ENCODE measurements at places on chromosomes 7 and 10. TPM values are rescaled to one million over a fixed set of nuclear protein-coding genes. Genes with fewer than 3 reads are reported as not detected.

- H3K27ac ChIP-seq: no peak overlapping the region
- no peaks in the 10 kb centered on the region for H3K36me3 ChIP-seq
- H3K4me3 ChIP-seq: no peak overlapping the region
- no peaks in the 10 kb centered on the region for H3K4me1 ChIP-seq
- no peak for DNase-seq
Measured at GRCh38 chr10:5999440-6000165, 22.3 kb upstream of the IL15RA start.

GRCh38 chr10:45464958-45465567, 91.0 kb downstream of the ALOX5 start:
- no peaks in the 10 kb centered on the region for H3K27me3 ChIP-seq
- DNase-seq: peak; percentile 80
- H3K36me3 ChIP-seq: no peaks in the 10 kb centered on the region
- no peak overlapping the region for H3K4me3 ChIP-seq
- H3K27ac ChIP-seq: no peak overlapping the region

- H3K4me1 ChIP-seq: no peaks in the 10 kb centered on the region
- H3K27me3 ChIP-seq: no peaks in the 10 kb centered on the region
- peak overlapping the region; percentile 77 for H3K27ac ChIP-seq
- no peaks in the 10 kb centered on the region for H3K36me3 ChIP-seq
- no peak overlapping the region for H3K4me3 ChIP-seq
Measured at GRCh38 chr10:113523071-113523470, 29.8 kb upstream of the HABP2 start.

GRCh38 chr7:101096331-101096956, 11.2 kb downstream of the TRIM56 start:
- no peak overlapping the region for H3K27ac ChIP-seq
- H3K4me1 ChIP-seq: peaks cover 7% of the 10 kb centered on the region
- DNase-seq: no peak
- H3K4me3 ChIP-seq: no peak overlapping the region
- H3K36me3 ChIP-seq: no peaks in the 10 kb centered on the region

KEL gene
- 4.3 TPM for total RNA-seq

DNA sequence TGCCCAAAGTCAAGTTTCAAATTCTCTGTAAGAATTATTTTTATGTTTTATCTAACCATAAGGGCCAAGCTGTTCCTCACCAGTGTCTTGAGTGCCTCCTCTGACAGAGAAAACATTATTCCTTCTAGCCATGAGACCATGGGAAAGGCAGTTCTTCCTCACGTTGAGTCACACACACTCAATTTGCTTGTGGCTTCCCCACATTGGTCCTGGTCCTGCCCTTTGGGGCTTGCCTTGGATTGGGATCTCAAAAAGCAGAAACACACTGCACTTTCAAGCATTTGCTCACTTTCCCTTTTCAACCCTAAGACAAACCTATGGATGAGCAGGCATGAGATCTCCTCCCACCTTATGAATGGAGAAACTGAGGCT, 248.3 kb upstream of the IGFBP3 start:
- no peaks in the 10 kb centered on the region for H3K4me1 ChIP-seq
- DNase-seq: no peak
- no peak overlapping the region for H3K4me3 ChIP-seq
- no peak overlapping the region for H3K27ac ChIP-seq

DNA sequence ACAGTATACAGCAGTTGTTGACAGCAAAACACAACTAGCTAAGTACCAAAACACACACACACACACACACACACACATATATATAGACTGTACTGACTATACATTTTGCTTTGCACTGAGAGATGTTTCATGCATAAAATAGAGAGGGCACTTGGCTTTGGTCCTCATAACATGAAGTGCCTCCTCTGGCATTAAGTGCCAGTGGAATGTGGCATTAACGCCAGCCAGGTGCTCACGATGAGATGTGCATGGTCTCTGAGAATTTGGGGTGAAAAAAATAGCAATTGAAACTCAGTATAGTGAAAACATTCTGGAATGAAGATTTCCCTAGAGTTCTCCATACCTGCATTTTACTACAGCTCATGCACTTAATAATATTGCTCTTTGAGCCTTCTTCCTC, 70.0 kb upstream of the INSYN2A start:
- no peak overlapping the region for H3K27ac ChIP-seq
- H3K27me3 ChIP-seq: no peaks in the 10 kb centered on the region
- DNase-seq: no peak
- H3K4me3 ChIP-seq: no peak overlapping the region

GRCh38 chr10:6274040-6274439, 71.3 kb downstream of the PFKFB3 start:
- H3K4me3 ChIP-seq: no peak overlapping the region
- no peaks in the 10 kb centered on the region for H3K36me3 ChIP-seq
- H3K4me1 ChIP-seq: no peaks in the 10 kb centered on the region
- H3K27ac ChIP-seq: no peak overlapping the region
- H3K27me3 ChIP-seq: no peaks in the 10 kb centered on the region

DNA sequence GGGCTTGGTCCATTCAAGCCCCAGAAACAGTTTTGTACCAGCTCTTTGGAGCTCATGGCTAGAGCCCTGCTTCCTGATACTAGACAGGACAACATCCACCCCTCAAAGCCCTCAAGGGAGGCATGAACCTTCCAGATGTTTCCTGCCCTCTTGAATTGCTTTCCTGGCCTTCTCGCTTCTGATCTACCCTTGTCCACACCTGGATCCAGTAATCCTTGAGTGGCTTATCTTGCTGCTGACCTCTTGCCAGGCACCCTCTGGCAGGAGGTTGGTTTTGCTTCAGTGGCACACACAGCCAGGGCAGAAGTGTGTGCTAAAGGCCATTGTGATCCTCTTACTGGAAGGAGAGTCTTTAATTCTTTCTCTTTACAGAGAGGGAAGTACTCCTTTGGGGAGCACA, 495.8 kb downstream of the PLXNA4 start:
- no peak for DNase-seq
- no peaks in the 10 kb centered on the region for H3K36me3 ChIP-seq
- H3K4me3 ChIP-seq: no peak overlapping the region
- H3K27ac ChIP-seq: peak overlapping the region; percentile 17
- H3K27me3 ChIP-seq: no peaks in the 10 kb centered on the region

TACR2 gene
- total RNA-seq: 3.2 TPM

GRCh38 chr10:76071653-76072365, 640.4 kb downstream of the LRMDA start:
- no peak overlapping the region for H3K4me3 ChIP-seq
- no peak overlapping the region for H3K27ac ChIP-seq

- H3K36me3 ChIP-seq: no peaks in the 10 kb centered on the region
- peaks cover 13% of the 10 kb centered on the region for H3K4me1 ChIP-seq
- H3K27ac ChIP-seq: no peak overlapping the region
- H3K4me3 ChIP-seq: no peak overlapping the region
Measured at GRCh38 chr10:132522521-132523411, 14.8 kb upstream of the INPP5A start.

SVIL gene
- total RNA-seq: 25.8 TPM

CALCR gene
- total RNA-seq: 0.80 TPM

- peaks cover 5% of the 10 kb centered on the region for H3K4me1 ChIP-seq
- H3K27ac ChIP-seq: peak within 1 kb of the TSS; percentile 89
- H3K4me3 ChIP-seq: peak within 1 kb of the TSS; percentile 40
- DNase-seq: peak; percentile 66
Measured at GRCh38 chr7:134778941-134779740, at the start of gene CALD1. Gene CALD1, plus strand, starts transcription at chr7:134779634. Its CDS starts 88,100 bp downstream, at chr7:134867734.

DNA sequence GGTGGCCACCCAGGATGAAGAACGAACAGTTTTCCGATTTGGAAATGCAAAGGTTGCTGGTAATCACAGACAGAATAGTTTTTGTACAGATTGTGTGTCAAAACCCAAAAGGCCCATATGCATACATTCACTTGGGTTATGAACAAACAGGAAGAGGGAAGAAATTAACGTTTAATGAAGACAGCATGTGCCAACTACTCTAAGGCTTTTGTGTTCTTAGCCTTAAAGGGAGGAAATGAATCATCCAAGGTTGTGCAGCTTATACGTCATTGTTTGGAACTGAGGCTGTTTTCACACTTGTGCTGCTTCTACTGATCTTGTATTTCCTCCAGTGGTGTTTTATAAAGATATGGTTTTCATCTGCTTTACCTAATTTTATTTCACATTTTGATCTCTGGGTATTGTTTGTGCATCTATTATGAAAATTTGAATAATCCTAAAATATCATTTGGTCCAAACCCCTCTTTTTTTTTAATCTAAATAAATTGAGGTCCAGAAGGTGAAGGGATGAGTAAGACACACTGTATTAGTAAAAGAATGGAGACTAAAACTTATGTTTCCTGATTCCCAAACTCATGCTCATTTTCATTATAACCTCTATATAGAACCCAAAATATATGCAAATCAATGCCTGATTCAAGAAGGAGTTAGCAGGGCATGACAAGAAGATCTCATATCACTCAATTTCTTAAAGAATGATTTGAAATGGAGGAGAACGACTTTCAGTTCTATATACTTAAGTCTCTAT, 373.1 kb downstream of the THSD7A start:
- no peak for DNase-seq
- no peak overlapping the region for H3K27ac ChIP-seq
- H3K4me3 ChIP-seq: no peak overlapping the region
- H3K36me3 ChIP-seq: no peaks in the 10 kb centered on the region

DNA sequence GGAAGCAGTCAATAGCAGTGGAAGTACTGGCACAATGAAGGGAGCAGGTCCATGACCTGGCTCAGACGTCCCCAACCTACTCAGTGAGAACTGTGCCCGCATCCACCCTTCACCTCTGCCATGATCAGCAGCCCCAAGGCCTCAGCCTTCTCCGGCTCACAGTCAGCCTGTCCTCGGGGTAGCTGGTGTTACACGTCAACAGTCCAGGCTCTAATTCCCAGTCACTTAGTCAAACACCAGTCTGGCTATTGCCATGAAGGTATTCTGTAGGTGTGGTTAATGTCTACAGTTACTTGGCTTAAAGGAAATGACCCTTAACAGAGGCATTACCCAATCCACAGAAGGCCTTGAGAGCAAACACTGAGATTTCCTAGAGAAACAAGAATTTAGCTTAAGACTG, 49.1 kb downstream of the GRB10 start:
- H3K4me1 ChIP-seq: no peaks in the 10 kb centered on the region
- no peak overlapping the region for H3K4me3 ChIP-seq
- no peaks in the 10 kb centered on the region for H3K36me3 ChIP-seq
- peak overlapping the region; percentile 56 for H3K27ac ChIP-seq

MBL2 gene
- not detected for total RNA-seq

CPA2 gene
- total RNA-seq: not detected

DNA sequence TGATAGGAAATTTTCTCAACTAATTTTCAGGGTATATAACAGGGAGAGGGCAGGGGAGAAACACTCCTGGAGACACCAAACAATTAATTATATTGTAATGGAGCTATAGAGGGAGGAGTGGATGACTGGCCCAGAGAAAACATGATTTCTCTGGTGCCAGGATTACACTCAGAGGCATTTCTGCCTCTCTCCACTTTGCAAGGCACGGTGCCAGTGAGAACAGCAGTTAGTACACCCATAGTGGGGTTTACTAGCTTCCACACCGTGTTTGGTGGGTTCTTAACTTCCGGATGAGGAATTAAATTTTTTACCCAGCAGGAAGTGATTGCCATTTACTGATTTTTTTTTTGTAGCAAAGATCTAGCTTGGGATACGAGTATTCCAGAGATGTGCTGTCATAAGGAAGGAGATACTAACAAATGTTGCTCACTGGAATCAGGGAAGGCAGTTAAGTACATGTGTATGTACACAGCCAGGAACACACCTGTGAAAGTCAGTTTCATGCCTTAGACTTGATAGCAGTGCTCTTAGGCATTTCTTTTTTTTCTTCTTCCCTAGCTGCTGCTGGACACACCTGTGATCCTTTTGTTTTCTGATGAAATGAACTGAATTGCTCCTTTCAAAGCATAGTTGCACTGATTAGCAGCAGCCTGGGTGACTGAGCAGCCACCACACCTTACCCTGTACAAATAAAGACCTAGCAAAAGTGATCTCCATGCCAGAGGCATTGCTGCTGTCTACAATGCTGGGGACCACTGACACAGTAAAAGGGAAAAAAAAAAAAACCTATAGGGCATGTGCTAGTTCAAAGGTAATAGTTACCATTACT, 58.1 kb downstream of the POLL start:
- no peak overlapping the region for H3K27ac ChIP-seq
- no peak for DNase-seq
- no peaks in the 10 kb centered on the region for H3K36me3 ChIP-seq
- H3K27me3 ChIP-seq: no peaks in the 10 kb centered on the region

DNA sequence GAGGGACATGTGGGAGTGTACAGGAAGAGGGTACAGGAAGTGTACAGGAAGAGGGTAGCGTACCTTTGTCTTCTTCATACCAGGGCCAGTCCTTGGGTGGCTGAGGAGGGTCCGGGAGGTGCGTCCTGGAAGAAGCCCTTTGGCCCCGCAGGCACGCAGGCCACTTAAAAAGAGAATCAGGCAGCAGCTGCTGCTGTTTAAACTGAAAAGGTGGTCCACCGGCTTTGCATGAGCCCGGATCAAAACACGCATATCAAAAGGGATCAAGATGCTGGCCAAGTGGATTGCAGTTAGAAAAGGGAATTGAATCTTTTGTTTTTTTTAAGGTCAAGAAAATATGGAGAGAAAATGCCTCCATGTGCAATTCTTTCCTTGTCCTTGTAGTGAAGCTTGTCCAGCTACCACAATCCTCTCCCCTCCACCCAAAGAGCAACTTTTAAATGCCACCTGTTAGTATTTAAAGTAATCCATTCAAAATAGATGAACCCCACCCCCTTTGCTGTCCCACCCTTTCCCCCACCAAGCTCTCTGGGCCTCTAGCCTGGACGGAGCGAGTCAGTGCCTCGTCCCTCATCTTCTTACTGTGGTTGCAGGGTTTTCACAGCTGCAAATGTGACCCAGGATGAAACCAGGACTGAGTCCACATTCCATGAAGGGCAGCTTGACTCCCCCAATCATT, 142.8 kb downstream of the GLCCI1 start:
- no peak overlapping the region for H3K4me3 ChIP-seq
- H3K36me3 ChIP-seq: no peaks in the 10 kb centered on the region
- no peak for DNase-seq
- H3K27ac ChIP-seq: no peak overlapping the region

GRCh38 chr7:12888717-12889116, 201.3 kb downstream of the ARL4A start:
- H3K36me3 ChIP-seq: no peaks in the 10 kb centered on the region
- DNase-seq: no peak
- H3K4me3 ChIP-seq: no peak overlapping the region
- no peaks in the 10 kb centered on the region for H3K4me1 ChIP-seq
- H3K27ac ChIP-seq: no peak overlapping the region

DNA sequence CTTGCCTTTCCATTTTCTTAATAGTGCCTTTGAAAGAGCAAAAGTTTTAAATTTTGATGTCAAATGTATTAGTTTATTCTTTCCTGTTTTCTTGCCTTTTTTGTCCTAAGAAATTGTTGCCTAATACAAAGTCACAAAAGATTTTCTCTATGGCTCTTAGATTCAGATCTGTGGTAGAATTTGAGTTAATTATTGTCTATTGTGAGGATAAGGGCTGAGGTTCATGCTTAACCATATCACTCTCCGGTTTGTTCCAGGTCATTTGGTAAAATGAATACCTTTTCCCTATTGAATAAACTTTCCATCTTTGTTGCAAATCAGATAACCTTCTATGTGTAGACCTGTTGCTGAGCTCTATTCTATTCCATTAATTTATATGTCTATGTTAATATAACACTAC, 96.0 kb downstream of the NOD1 start:
- H3K27me3 ChIP-seq: no peaks in the 10 kb centered on the region
- no peaks in the 10 kb centered on the region for H3K36me3 ChIP-seq
- no peak overlapping the region for H3K4me3 ChIP-seq
- H3K27ac ChIP-seq: no peak overlapping the region
